ENCODE measurements at places on chromosomes 13 and 19.

GRCh38 chr13:38365661-38366060 is 16.0 kb downstream of the UFM1 start:
- DNase-seq = no peak

DNA sequence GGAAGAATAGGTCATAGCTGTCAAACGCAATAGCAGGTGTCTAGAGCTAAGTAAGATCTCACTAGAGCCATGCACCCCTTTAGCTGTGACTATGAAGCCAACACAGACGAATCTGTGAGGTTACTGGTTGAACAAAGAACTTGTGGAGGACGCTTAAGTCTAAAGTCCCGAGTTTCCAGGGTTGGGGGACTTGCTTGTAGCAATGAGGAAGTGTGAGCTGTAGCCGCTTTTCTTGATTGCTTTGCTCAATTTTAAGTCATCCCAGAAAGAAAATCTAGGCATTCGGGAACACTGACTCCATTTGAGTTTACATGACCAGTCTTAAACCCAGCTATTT is 1.6 kb downstream of the GPC5 start:
- DNase-seq = no peak

GRCh38 chr13:22226086-22226485 is 555.2 kb downstream of the FGF9 start:
- no peak for DNase-seq

- DNase-seq = no peak
Observed at GRCh38 chr19:6271721-6272410, 7.9 kb downstream of the MLLT1 start.

GRCh38 chr19:32890326-32890725 is 20.8 kb upstream of the SLC7A9 start:
- DNase-seq = no peak

DNA sequence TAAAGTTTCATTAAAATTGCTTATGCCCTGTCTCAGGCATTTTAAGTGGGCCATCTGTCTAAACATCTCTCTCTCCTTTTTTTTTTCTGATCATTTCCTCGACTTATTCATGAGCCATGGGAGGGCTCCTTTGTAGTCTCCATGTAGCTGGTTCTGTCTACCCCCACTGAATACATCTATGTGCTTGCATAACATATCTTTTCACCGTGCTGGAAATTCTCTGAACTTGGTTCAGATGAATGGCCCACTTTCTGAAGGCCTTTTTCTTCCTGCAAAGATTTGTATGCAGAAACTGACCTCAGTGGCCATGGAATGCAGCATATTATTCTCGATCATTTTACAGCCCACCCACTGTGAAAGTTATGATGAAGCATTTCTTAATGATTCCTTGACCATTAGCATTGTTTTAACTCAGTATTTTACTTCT is 225.3 kb downstream of the GGACT start:
- DNase-seq = no peak

GRCh38 chr13:24215126-24215525 is 54.6 kb downstream of the SPATA13 start:
- DNase-seq = no peak

DNA sequence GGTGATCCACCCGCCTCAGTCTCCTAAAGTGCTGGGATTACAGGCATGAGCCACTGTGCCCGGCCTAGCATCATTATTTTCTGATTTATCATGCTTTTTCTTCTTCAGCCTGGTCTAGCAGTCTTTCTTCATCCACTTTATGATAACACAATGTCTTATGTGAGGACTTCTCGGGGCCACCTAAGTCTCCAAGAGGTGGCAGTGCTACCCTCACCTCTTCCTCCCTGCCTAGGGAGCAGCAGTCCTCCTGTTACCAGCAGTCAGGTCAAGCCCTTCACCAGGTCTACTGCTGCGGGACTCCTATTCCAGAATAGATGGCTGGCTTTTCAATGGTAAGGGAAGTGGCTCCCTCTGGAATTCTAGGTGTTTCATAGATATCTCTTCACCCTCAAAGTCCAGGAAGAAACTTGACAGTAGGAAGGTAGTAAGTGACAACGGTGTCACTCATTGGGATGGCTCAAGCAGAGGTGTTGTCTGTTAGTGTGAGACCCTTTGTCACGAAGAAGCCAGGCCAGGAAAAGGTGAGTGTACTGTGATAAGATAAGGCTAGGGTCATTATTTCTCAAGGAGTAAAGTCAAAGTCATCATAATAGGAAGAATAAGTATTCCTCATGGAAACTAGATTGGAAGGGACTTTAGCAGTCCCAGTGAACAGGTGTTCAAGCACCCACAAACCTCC is 164.0 kb downstream of the KLF5 start:
- DNase-seq = no peak

GRCh38 chr13:41613471-41613870 is 156.1 kb downstream of the RGCC start:
- DNase-seq = no peak

GRCh38 chr13:76225815-76226489 is 589.8 kb downstream of the LMO7 start:
- no peak for DNase-seq

DNA sequence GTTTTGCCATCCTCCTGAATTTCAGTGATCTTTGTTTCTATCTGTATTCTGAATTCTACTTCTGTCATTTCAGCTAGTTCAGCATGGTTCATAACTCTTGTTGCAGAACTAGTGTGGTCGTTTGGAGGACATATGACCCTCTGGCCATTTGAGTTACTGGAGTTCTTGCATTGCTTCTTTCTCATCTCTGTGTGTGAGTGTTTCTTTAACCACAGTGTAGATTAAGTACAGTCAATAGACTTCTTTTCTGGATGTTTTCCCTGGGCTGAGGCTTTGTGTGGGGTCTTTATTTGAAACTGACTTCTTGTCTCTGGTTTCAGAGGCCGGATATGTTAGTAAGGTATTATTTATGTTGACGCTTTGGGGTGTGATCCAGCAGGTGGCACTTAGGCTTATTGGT is 14.7 kb downstream of the IGFL2 start:
- no peak for DNase-seq

DNA sequence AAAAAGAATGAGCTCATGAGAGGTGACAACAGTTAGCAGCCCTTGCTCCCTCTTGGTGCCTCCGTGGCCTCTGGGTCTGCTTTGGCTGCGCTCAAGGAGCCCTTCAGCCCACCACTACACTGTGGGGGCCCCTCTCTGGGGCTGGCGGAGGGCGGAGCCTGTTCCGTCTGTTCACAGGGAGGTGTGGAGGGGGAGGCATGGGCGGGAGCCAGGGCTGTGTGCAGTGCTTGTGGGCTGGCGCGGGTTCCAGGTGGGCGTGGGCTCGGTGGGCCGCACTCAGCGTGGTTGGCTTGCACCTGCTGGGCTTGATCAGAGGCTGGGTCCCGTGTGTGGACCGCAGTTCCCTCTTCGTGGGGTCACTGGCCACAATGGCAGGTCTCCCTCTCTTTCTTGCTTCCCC is 953.4 kb upstream of the PRR20A start:
- DNase-seq = no peak

DNA sequence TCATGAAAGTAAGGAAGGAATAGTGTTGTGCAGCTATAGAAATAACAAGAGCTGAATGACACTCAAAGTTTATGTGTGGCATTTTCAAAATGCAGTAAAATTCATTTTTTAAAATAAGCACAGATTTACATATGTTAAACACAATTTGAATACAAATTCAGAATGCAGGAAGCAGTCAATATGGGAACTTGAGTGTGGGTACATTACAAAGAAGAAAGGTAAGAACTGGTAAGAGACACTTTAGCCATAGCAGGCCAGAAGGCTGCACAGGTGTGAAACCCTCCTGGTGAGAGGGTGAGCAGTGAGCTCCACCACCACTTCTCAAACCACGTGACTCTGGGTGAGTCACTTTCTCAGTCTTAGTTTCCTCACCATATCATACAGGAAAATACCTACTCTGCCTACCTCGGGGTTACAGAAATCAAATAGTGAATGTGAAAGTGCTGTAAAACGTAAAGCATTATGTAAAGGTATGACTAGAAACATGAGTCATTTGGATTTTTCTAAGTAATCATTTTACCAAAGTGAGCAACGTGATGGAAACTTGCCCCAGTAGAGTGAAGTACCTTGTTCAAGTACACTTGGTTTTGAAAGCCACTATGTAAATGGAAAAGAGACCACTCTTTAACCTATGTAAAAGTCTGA is 40.5 kb downstream of the USP12 start:
- DNase-seq = no peak

- peak; percentile 51 for DNase-seq
Observed at GRCh38 chr19:51660975-51661600, 14.5 kb upstream of the SIGLEC14 start.

- DNase-seq = no peak
Observed at GRCh38 chr13:110627761-110628476, 12.6 kb downstream of the NAXD start.

DNA sequence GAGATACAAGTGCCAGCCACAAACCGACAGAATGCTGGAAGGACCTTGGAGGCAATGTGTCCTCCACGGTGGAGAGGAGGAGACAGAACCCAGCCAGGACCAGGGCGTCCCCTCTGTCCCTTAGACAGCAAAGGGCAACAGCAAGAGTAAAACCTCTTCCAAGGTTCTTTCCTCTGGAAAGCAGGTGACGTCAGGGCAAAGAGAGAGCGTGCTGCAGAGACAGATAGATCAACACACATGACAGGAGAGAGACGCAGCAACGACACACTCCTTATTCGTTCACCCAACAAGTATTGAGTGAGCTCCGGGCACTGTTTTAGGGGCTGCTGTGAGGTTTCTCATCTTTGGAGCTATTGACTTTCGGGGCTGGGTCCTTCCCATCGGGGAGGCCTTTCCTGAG is 1.3 kb upstream of the GALP start:
- no peak for DNase-seq

DNA sequence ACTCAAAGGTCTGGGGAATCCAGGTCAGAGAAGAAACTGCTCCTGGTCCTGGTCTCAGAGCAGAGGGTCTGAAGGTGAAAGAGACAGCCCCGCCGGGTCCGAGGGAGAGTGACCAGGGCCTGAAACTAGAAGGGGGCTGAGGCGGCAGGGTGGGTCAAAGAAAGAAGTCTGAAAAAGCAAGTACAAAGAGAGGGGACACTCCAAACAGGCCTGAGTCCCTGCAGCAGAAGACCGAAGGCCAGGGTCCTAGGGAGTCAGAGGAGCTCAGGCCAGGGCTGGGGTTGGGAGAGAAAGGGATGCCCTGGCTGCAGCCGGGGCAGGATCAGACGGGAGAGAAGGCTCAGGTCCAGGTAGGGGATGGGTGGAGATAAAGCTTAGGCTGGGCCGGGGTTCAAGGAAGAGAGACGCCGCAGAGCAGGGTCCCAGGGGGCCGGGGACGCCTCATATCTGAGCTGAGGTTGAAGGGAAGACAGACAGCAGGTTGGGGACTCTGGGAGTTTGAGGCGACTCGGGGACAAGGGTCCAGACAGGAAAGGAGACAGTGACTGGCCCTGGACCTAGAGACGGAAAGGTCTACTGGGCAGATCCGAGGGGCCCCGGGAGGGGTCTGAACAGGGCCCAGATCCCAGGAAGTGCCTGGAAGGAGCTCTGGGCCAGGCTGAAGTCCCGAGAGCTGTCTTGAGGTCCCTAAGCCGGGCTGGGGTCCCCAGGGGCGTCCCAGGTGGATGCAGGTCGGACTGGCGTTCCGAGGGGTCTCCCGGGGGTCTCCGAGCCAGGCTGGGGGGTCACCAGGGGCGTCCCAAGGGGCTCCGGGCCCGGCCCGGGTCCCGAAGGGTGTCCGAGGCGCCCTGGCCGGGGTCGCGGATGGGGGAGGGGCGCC is 795 bp downstream of the MLLT1 start:
- no peak for DNase-seq

GRCh38 chr19:2261438-2262172 is 5.4 kb upstream of the JSRP1 start:
- DNase-seq = no peak

DNA sequence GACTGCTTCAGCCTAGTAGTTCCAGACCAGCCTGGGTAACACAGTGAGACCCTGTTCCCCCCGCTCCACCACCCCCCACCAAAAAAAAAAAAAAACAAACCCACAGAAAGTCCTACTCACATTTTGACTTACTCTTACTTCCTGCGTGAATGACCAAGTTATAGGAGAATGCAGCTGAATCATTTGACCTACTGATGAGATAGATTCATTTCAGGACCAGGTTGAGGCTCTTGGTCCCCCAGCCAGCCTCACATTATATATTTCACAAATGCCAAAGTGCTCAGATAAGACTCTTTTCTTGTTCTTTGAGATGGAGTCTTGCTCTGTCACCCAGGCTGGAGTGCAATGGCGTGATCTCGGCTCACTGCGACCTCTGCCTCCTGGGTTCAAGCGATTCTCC is 70.2 kb downstream of the KLF5 start:
- DNase-seq = no peak
